ENCODE measurements at places on chromosomes 11 and 22.

DNA sequence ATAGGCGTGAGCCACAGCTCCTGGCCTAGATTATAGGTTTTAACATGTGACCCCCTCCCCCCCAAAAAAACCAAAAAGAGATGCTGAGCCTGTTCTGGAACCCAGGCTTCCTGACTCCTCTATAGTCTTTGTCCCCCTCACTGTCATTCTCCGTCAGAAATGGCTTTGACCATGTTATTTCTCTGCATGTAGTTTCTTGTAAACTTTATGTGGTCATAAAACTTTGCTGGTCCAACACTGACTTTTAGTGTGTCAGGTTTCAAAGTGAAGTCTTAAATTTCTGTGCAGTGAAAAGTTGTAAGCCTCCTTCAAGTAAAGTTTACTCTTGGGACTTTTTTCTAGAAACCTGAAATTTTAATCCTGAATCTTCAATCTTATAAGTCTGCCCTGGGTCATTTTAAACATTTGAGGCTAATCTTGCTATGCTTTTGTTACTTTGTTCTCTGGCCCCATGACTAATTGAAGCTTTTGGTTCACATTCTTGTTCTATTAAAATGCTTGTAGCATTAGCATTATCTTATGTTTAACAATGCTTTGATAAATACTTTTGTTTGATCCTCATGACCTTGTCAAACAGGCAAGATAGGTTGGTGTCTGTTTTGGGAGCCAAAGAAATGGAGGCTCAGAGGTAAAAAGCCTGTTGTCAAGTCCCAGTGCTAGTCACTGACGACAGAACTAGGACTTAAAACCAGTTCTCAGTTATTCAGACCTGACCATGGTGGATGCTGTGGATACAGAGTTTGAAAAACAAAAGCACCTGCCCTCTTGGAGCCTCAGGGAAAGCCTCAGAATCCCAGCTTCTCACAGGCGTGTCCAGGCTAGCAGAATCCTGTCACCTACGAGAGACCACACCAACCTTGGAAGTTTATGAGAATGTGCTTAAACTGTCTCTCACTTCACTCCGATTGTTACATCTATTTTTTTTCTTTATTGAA, 87.7 kb upstream of the HORMAD2 start:
- no peak for DNase-seq

GRCh38 chr11:11252403-11252802, 100.6 kb downstream of the CSNK2A3 start:
- no peak for DNase-seq

- DNase-seq = no peak
Measured at GRCh38 chr22:30405731-30406130, 8.9 kb downstream of the SEC14L2 start.

DNA sequence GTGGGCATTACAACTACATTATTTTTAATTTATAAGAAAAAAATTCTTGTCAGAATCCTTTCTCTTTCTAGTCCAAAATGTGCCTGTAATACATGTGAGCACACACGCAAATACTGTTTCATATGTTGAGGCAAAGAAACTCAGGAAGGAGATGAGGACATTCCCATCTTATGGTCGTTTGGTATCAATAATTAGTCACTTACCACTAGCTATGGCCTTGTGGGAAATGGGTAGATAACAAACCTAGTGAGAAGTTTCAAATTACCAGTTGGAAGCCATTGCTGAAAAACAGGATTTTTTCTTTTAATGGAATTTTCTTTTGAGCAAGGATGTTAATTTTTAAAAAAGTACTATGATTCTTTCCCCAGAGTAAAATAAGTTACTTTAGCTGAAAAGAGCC, 25.7 kb downstream of the AMOTL1 start:
- DNase-seq = no peak

DNA sequence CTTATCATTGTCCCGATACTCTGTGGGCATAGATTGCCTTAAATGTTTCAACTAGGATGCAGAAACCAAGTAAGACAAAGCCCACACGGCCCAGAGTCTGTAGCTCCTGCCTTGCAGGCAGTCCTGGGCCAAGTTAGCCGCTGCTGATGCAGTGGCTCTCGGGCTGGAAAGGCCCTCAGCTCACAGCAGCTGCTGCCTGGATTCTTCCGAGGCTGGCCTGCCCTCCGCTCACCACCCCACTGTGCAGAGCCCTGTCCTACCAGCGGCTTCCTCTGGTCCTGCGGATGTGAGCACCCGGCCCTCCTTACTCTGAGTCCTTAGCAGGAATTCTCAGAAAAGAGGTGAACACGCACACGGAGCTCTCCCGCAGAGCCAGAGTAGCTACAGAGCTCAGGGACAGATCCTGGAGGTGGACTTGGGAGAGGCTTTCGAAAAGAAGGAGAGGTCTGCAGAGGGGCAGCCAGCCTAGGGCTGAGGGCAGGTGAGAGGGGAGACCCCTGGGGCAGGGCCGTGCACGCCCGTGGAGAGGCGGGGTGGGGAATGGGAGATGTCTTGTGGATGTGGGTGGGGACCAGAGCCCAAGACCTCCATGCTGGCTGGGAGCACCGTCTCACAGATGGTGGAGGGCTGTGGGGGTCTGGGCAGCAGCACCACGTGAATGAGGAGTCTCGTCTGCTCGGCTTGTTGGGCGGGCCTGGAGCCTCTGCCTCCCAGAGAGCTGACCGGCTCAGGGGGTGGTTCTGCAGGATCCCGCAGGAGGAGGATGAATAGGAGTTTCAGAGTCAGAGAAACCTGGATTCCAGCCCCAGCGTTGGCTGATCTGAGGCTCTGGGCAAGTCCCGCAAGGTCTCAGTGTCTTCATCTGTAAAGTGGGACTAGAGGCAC, 117.4 kb upstream of the B3GAT1 start:
- no peak for DNase-seq

DNA sequence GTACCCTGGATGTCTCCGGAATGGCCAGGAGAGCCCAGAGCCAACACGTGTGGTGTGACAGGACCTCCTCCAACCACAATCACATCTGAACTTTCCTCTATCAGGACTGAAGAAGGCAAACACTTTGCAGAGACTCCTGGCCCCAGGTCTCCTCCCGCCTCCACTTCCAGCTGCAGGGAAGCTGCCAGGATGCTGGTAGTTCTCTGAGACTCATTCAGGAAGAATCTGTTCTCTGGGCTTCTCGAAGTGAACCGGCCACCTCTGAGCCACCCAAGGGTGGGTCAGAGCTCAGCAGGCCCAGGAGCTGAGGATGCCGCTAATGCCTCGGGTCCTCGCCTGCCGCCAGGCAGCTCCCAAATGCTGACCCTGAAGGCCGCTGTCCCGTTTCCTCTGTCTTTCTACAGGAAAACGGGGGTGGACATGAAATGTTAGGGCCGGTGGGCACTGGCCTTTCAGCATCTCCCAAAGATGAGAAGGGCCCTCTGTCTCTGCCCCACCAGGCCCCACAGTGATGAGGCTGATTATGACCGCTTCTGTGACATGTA, 789.9 kb downstream of the BRD1 start:
- no peak for DNase-seq

GRCh38 chr11:77311701-77312100, 10.2 kb upstream of the GDPD4 start:
- no peak for DNase-seq

GRCh38 chr22:46525389-46526243, 11.8 kb downstream of the CELSR1 start:
- DNase-seq = no peak

- no peak for DNase-seq
Measured at GRCh38 chr11:2855162-2855561, 30.4 kb downstream of the CDKN1C start.

GRCh38 chr11:33475993-33476392, 218.8 kb downstream of the HIPK3 start:
- peak; percentile 10 for DNase-seq

GRCh38 chr11:11244470-11245080, 108.5 kb downstream of the CSNK2A3 start:
- no peak for DNase-seq

DNA sequence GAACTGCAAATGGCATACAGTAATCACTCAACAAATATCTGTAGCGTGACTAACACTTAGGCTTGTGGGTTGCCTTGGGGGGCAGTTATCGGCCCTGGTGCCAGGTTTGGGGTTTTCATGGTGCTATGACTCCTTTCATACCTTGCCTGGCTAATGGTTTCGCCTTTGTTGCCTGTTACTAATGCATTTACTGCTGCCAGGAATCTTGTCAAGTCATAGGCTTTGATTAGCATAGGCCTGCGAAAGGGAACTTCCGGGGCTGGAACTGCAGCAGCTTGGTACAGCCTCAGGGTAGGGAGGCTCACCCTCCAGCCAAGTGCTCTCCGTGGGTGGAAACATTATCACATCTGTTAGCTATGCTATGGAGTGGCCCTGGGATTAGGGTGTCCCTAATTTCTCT, 13.2 kb downstream of the SLC25A18 start:
- no peak for DNase-seq

DNA sequence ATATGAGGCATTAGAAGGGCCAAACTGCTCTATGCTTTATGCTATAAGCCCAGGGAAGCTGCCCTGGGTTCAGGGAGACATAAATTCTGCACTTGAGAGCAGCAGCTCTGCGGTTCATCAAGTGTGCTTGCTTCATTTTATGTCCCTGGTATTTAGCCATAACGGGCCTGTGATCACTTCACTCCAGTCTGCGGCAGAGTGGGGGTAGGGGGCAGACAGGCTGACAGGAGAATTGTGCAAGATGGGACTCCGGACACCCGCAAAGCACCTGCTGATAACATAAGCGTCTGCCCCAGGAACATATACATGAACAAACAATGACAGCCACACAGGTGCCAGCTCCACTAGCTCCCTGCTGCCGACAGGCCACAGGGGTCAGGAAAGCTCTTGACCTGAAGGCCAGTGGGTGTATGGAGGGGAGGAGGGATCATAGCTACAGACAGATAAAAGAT, 56.1 kb downstream of the SMCO4 start:
- no peak for DNase-seq

- DNase-seq = peak; percentile 62
Measured at GRCh38 chr11:73318501-73319011, 10.5 kb downstream of the ARHGEF17 start.

DNA sequence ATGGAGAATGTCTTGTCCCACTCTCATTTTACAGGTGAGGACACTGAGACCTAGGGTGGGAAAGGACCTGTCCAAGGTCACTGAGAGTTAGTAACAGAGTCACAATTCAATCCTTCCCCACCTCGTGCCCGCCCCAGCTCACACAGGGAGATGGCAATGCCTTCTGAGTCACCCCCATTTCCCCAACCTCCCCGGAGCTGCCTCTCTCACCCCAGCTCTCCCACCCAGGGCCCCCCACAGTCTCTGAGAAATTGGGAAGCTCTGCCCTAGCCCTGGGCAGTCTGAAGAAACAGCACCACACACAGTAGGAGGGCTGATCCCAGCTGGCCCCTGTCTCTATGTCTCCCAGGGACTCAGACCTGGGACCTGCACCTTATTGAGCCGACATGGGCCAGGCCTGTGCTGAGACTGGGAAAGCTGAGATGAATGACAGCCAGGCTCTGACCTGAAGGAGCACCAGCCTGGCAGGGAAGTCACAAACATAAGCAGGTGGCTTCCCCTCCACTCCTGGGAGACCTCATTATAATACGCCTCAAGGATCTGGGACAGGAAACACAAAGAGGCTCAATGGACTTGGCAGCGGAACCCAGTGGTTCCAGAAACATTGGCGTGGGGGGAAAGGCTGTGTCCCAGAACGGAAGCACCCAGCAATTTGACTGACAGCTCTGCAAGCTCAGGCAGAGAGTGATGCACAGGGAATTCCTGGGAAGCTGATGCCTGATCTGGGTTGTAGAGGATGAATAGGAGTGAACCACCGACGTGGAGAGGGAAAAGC, 51.0 kb downstream of the CD6 start:
- DNase-seq = no peak

GRCh38 chr11:1128311-1129142, 29.2 kb upstream of the MUC5AC start:
- DNase-seq = peak; percentile 18

DNA sequence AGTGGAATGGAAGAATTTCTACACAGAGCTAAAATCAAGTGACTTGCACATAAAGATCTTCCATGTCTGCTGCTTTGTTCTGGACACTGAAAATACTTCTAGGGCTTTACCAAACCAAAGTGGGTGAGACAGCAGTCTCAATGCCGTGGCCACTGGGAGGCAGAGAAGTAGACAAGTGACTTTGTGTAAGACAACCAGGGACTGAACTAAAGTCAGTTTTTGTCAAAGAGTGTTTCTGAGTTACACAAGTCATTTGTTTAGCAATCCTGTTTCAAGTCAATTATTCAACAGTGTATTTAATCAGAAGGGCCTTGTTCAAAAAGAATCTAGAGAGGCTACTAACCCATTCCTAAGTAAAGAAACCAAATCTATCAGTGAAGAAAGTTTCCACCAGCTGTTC, 46.6 kb downstream of the TCP11L1 start:
- no peak for DNase-seq

GRCh38 chr11:31325160-31325559, 44.4 kb downstream of the DCDC1 start:
- no peak for DNase-seq

GRCh38 chr11:2461253-2461955, 16.6 kb downstream of the KCNQ1 start:
- no peak for DNase-seq

- DNase-seq = no peak
Measured at GRCh38 chr22:27473533-27473932, 328.0 kb downstream of the MN1 start.

GRCh38 chr11:36034551-36035331, 90.9 kb downstream of the LDLRAD3 start:
- no peak for DNase-seq

DNA sequence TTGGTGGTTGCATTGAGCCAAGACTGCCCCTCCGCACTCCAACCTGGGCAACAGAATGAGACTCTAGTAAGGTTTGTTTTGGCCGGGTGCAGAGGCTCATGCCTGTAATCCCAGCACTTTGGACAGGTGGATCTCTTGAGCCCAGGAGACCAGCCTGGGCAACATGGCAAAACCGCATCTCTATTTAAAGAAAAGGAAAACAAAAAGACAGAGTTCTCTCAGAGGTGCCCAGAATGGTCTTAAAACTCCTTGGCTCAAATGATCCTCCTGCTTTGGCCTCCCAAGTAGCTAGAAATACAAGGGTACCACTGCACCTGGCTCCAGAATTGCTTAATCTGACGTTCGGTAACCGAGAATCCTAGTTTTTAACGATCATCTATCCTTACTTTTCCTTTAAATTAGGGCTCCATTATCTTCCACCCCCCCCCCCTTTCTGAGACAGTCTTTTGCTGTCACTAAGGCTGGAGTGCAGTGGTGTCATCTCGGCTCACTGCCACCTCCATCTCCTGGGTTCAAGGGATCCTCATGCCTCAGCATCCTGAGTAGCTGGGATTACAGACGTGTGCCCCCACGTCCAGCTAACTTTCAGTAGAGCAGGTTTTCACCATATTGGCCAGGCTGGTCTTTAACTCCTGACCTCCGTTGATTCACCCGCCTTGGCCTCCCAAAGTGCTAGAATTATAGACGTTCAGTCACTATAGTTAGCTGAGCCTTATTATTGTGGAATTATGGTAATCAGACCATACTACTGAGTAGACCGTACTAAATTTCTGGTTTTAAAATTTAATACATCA, 1.7 kb downstream of the RPS25 start:
- no peak for DNase-seq

DNA sequence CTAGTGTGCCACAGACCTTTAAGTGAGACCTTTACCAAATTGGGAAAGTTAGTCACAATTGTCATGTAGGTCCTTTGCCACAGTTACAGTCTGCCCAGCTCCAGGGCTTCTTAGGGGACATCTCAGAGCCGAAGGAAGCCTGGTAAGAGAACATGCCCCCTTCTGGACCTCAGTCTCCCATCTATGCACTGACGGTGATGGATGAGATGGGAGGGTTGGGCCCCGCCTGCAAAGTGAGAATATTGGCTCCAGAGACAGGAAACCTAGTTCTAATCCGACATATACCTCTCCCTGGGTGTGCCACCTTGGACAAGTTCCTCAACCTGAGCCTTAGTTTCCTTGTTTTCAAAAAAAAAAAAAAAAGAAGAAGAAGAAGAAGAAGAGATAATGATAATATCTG, 85.1 kb upstream of the NAV2 start:
- DNase-seq = no peak

- DNase-seq = no peak
Measured at GRCh38 chr11:86064220-86064803, 4.6 kb downstream of the PICALM start.

Data from right cardiac atrium (tissue), 5 donors.